Caco-2 (cell line): ENCODE measurements at places on chromosomes 2 and 18. TPM values are rescaled to one million over a fixed set of nuclear protein-coding genes. Genes with fewer than 3 reads are reported as not detected.
A peak's percentile ranks its signal among the peaks of the same experiment; 100 is the strongest.

The UGT1A10 gene
- 0.77 and 1.0 TPM in 2 replicates for total RNA-seq

GRCh38 chr2:133641942-133642725 lies 73.9 kb upstream of the NCKAP5 start:
- no peak overlapping the region for H3K27ac ChIP-seq
- peaks cover 9% of the 10 kb centered on the region for H3K4me1 ChIP-seq
- H3K36me3 ChIP-seq: no peaks in the 10 kb centered on the region
- H3K27me3 ChIP-seq: no peaks in the 10 kb centered on the region

GRCh38 chr2:207291625-207292252 lies 126.0 kb upstream of the KLF7 start:
- no peaks in the 10 kb centered on the region for H3K27me3 ChIP-seq
- no peaks in the 10 kb centered on the region; the same call in 1 of the 2 replicates for H3K36me3 ChIP-seq
- H3K27ac ChIP-seq: no peak overlapping the region
- no peak overlapping the region for H3K4me3 ChIP-seq

DNA sequence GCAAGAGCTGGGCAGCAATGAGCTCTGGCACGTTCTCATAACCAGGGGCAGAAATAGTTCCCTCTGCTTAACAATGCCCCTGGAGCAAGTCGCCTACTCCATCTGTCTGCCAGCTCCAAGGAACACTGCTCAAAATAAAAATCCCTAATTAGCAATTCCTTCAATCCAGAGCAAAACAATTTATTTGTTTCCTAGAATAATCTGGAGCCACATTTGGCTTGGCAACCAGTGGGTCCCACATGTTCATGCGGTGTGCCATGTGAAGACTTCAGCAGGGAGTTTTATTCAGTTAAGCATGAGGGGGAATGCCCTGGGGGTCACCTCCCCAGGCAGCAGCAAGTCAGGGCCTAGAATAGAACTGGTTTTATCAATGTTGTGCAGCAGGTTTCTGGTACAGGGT lies 7.6 kb upstream of the EGR4 start:
- no peaks in the 10 kb centered on the region for H3K36me3 ChIP-seq
- H3K27ac ChIP-seq: no peak overlapping the region
- peaks cover 1% of the 10 kb centered on the region for H3K27me3 ChIP-seq
- no peak overlapping the region for H3K4me3 ChIP-seq

GRCh38 chr2:136117391-136117841 lies 533 bp downstream of the CXCR4 start:
- H3K4me1 ChIP-seq: peaks cover 3% of the 10 kb centered on the region; the same call in 1 of the 2 replicates
- H3K27me3 ChIP-seq: peaks cover 8% of the 10 kb centered on the region
- no peaks in the 10 kb centered on the region for H3K36me3 ChIP-seq
- H3K27ac ChIP-seq: no peak overlapping the region
- H3K4me3 ChIP-seq: peak overlapping the region; percentile 55

GRCh38 chr2:62118160-62118559 lies 77.8 kb upstream of the B3GNT2 start:
- no peaks in the 10 kb centered on the region for H3K4me1 ChIP-seq
- no peaks in the 10 kb centered on the region for H3K36me3 ChIP-seq
- DNase-seq: no peak
- H3K27me3 ChIP-seq: no peaks in the 10 kb centered on the region

GRCh38 chr2:229611360-229611759 lies 103.0 kb downstream of the DNER start:
- H3K27ac ChIP-seq: no peak overlapping the region
- no peaks in the 10 kb centered on the region for H3K36me3 ChIP-seq
- no peaks in the 10 kb centered on the region for H3K4me1 ChIP-seq
- no peaks in the 10 kb centered on the region for H3K27me3 ChIP-seq

DNA sequence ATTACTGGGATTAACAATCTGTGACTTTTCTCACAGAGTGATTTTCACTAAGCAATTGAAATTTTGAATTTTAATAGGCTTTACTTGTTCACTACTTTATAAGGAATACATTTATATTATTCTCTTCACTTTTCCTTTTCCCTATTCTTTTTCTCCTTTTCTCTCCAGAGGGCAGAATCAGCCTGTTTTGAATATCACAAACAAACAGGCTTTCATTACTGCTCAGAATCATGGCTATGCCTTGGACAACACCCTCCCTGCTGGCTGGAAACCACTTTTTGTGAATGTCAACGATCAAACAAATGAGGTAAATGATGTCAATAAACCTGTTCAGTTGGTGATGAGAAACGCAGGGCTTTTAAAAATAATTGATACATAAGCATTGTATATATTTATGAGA lies 35.3 kb downstream of the CPS1 start:
- no peak for DNase-seq
- no peak overlapping the region for H3K27ac ChIP-seq
- no peaks in the 10 kb centered on the region for H3K4me1 ChIP-seq
- no peaks in the 10 kb centered on the region for H3K36me3 ChIP-seq
